ENCODE measurements at places on chromosomes 2 and 18.

GRCh38 chr2:2926009-2926857, 451.4 kb downstream of the EIPR1 start:
- DNase-seq: no peak

DNA sequence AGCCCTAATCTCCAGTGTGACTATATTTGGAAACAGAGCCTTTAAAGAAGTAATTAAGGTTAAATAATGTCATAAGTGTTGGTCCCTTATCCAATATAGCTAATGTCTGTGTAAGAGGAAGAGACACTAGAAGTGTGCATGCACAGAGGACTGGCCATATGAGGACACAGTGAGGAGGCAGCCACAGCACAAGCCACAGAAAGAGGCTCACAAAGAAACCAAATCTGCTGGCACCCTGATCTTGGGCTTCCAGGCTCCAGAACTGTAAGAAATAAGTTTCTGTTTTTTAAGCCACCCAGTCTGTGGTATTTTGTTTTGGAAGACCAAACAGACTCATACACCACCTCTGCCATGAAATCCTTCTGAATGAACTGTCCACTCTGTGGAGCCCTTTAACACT, 186.4 kb upstream of the SLC39A10 start:
- no peak for DNase-seq

DNA sequence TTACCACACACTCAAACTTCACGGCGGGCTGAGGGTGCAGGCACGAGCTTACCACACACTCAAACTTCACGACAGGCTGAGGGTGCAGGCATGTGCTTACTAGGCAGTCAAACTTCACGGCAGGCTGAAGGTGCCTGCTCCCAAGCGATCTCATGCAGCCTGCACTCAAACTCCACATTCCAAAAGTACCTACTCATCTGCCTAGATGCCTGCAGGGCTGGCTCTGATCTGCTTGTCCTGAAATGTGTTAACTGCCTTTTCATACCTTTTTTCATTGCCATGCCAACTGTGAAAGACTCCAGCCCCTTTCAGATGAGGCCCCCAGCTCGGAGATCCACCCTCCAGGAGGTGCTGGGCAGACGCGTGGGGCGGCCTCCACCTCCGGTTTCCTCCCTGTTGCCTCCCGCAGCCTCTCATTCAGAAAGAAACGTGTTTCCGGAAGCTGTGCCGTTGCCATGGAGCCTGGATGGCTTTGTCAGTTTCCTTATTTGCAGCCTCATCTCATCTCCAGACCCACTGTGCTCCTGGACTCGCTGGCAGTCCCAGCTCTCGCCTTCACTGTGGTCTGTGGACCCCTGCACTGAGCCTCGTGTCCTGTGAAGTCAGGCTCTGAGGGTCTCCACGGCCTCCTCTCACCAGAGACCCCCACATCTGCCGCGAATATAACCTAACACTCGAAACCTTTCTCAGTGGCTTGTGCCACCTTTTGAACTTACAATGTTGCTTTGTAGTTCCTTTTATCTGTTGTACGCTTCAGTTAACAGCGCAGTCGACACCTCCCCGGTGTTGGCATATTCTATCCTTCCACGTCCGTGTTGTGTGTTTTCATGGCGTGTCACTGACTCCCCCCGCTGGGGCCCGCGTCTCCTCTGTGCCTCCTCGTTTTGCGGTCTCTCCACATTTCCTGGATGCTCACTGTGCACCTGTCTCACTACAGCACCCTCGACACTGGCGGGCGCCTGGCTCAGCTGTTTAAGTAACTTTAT, 106.1 kb upstream of the ALKAL2 start:
- no peak for DNase-seq

GRCh38 chr2:239274391-239275043, 126.3 kb downstream of the HDAC4 start:
- no peak for DNase-seq

GRCh38 chr2:3868012-3868805, 164.8 kb downstream of the DCDC2C start:
- no peak for DNase-seq

DNA sequence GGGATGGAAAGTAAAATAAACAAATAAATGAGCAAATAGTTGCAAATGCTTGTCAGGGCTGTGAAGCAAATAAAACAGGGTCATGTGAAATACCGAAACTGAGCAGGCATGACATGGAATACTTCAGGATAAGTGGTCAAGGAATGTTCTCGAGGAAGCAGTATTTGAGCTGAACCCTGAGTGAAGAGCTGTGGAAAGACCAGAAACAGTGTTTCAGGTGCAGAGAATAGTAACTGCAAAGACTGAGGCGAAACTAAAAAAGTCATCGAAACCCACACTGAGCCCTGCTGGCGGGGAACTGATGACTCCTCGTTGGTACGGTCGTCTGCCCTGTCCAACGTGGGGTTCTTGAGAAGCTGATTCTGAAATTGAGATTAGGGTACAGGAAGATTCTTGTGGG, 27.2 kb upstream of the MYCN start:
- DNase-seq: no peak

GRCh38 chr2:96538487-96539214, 2.1 kb downstream of the ARID5A start:
- peak; percentile 66 for DNase-seq

DNA sequence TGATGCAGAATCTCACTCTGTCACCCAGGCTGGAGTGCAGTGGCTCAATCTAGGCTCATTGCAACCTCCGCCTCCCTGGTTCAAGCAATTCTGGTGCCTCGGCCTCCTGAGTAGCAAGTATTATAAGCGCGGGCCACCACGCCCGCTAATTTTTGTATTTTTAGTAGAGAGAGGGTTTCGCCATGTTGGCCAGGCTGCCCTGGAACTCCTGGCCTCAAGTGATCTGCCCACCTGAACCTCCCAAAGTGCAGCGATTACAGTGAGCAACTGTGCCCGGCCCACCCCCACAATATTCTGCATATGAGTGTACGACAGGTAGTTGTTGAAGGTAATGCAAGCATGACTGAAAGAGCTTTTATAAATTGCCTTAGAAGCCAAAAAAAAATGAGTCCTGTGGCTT, 1.2 kb downstream of the WDR75 start:
- no peak for DNase-seq

DNA sequence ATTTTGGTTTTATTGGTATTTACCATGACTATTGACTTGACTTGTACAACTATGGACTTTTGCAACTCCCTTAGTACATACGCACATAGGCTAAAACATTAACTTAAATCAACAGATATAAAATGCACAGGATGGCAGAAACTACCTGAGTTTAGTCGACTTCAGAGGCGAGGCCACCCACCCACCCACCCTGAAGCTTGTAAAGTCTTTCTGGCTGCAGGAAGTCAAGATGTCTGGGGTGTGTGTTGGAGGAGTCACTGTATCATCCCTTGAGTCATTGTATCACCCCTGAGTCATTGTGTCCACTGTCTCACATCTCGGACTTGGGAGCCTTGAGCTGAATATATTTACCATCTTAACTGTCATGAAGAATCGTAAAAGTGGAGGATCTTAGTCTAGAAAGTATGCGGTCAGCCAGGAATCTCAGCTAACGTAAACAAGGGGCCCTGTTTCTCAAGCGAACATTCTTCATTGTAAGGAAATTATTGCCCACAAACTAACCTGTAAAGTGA, 140.0 kb upstream of the ST6GAL2 start:
- no peak for DNase-seq

DNA sequence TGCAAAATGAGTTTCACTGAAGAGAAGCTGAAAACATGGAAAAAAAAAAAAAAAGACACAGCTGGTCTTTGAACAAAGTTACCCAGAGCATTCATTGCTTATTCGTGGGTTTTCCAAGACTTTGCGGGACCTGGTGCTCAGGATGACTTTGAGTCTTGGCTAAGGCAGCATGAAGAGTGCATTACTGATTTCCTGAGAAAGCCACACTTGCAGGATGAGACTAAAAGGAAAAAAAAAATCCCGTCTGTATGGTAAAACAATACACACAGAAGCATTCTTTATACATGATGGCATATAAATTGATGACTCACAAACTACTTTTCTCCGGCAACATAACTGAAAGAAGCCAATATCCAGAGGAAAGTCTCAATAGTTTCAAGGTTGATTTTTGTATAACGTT, 195.4 kb downstream of the SPP2 start:
- DNase-seq: no peak

- DNase-seq: no peak
These were observed 537.5 kb downstream of the MBD2 start for GRCh38 chr18:53686965-53687364.

DNA sequence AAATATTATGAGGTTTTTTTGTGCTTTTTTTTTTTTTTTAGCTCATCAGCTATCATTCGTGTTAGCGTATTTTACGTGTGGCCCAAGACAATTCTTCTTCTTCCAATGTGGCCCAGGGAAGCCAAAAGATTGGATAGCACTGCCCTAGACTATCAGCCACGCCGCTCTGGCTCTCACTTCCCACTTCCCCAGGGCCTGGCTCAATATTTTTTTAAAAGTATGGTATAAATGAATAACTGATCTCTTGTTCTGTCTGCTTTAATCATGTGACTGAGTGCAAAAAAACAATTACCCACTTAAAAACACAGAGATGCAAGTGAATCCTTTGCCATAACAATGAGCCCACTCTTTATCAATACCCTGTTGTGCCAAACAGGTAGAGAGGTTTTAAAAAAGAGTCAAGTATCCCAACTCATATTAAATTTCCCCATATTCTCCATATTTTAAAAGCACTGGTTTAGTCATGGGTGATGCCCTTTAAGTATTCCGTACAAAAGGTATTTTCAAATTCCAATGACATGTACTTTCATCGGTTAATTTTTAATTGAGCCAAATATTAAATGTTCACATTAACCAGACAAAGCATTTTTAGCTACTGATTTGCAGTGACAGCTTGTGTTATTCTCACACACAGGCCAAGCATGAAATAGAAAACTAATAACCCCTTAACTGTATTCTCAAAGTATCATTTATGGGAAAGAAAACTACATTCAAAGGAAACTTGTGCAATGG, 12.6 kb downstream of the BCL2 start:
- no peak for DNase-seq

DNA sequence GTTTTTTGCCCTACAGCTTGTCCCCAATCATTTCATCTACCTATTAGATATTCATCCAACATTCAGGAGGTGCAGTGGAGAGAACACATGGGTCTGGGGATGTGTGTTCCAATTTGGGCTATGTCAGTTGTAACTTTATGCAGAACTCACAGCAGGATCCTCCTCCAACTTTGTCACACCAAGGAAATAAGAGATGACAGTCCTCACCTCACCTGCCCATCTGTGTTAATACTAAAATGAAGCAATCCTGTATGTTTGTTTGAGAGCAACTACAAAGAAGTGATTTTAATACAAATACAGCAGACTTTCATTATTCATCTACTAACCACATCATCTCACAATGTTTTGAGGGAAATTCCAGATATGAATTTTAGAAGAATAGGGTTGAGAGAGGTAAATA, 126.7 kb downstream of the ARHGAP15 start:
- DNase-seq: no peak

DNA sequence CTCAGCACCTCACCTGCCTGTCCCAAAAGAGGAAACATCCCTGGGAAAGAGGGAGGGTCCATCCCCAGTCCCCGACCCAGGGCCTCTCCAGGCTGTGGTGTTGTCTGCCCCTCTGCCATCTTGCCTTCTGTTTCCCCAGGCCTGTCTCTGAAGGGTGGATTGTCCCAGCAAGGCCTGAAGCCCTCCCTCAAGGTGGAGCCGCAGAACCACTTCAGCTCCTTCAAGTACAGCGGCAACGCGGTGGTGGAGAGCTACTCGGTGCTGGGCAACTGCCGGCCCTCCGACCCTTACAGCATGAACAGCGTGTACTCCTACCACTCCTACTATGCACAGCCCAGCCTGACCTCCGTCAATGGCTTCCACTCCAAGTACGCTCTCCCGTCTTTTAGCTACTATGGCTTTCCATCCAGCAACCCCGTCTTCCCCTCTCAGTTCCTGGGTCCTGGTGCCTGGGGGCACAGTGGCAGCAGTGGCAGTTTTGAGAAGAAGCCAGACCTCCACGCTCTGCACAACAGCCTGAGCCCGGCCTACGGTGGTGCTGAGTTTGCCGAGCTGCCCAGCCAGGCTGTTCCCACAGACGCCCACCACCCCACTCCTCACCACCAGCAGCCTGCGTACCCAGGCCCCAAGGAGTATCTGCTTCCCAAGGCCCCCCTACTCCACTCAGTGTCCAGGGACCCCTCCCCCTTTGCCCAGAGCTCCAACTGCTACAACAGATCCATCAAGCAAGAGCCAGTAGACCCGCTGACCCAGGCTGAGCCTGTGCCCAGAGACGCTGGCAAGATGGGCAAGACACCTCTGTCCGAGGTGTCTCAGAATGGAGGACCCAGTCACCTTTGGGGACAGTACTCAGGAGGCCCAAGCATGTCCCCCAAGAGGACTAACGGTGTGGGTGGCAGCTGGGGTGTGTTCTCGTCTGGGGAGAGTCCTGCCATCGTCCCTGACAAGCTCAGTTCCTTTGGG, 47.2 kb downstream of the BOLA3 start:
- no peak for DNase-seq

- DNase-seq: no peak
These were observed 53.3 kb downstream of the ARHGAP28 start for GRCh38 chr18:6782861-6783260.

GRCh38 chr2:230886671-230887071, 21.9 kb downstream of the ITM2C start:
- DNase-seq: no peak

DNA sequence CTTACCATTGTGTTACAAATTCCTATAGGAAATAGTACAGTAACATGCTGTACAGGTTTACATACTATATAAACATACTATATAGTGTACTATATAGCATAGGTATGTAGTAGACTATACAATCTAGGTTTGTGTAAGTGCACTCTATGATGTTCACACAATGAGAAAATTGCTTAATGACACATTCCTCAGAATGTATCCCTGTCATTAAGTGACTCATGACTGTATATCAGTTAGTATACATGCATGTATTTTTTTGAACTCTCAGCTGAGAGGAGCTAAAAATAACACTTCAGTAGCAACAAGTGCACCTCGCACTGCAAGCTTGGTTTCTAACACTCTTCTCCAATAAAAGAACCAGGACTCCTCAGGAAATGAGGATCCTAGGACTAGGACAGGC, 19.5 kb upstream of the ASXL3 start:
- no peak for DNase-seq

DNA sequence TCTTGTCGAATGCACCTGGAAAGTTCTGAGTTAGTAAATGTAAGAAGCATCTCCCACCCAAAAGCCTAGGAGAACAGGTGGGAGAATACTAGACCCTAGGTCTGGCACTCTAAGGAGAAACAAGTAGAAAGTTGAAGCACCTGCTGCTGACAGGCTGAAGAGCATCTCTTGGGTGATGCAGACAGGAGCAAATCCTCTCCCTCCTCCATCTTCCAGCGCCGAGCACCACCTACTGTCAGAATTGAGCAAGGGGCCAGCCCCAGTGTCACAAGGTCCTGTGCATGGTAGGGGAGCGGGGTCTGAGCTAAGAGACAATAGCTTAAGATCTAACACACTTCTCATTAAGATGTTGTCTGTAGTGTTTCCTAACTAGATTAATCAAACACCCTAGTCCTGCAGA, 52.9 kb downstream of the HK2 start:
- DNase-seq: no peak

DNA sequence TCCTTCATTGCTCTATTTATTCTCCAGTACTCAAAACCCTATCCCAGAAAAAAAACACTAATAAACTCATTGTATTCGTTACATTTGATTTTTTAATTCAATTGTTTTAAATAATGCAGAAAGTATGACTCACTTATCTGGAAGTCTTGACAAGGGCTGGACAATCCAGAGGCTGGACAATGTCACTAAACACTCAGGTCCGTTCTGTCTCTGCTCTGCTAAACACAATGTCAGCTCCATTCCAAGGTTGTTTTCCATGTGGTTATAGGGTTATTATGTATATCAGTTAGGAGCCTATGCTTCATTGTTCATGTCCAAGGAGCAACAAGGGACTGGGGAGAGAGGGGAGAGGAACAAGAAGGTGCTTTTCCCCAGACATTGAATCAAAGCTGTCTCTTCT, 125.5 kb downstream of the IRS1 start:
- DNase-seq: no peak

- DNase-seq: no peak
These were observed 4.5 kb upstream of the NPPC start for GRCh38 chr2:231930593-231931281.

Data from nucleus accumbens (tissue), 56 donors.